M059J (cell line): ENCODE measurements at places on chromosomes 13 and 19. TPM values are rescaled to one million over a fixed set of nuclear protein-coding genes. Genes with fewer than 3 reads are reported as not detected.

Gene FCGBP
- total RNA-seq = 0.15 and 0.47 TPM in 2 replicates

Gene ZNF536
- total RNA-seq = not detected in 2 replicates

Gene PRR12
- 1.3 and 4.5 TPM in 2 replicates for total RNA-seq

Gene CEACAM1
- 0.62 and 0.98 TPM in 2 replicates for total RNA-seq

Gene ATXN8OS
- total RNA-seq = not detected in 2 replicates

Gene PRSS57
- not detected in 2 replicates for total RNA-seq

Gene FUT6
- not detected in 2 replicates for total RNA-seq

Gene FREM2
- 0.12 and 0.76 TPM in 2 replicates for total RNA-seq

Gene ARID3A
- total RNA-seq = 0.71 and 3.7 TPM in 2 replicates

Gene CABP5
- total RNA-seq = 1.1 and 2.8 TPM in 2 replicates

Gene MIR17HG
- 0.44 and 0.62 TPM in 2 replicates for total RNA-seq

Gene PSG1
- total RNA-seq = 11.0 and 13.6 TPM in 2 replicates

Gene CGB5
- 7.3 and 8.1 TPM in 2 replicates for total RNA-seq

Gene LPAR6
- total RNA-seq = 0.12 TPM in 1 of 2 replicates, not detected in the other

Gene CDKN2D
- 11.1 and 21.0 TPM in 2 replicates for total RNA-seq

Gene USHBP1
- total RNA-seq = not detected in 2 replicates

Gene ZNF606
- total RNA-seq = 13.2 and 13.4 TPM in 2 replicates

Gene GPC6
- total RNA-seq = 0.37 and 0.71 TPM in 2 replicates

Gene CALR3
- not detected in 2 replicates for total RNA-seq

Gene ERFL
- total RNA-seq = not detected in 2 replicates

Gene LINGO3
- not detected in 2 replicates for total RNA-seq

Gene PCDH17
- total RNA-seq = 1.1 and 2.4 TPM in 2 replicates

Gene LGALS7
- total RNA-seq = not detected in 2 replicates

Gene OR7A5
- not detected in 2 replicates for total RNA-seq

Gene PSG7
- total RNA-seq = 0.05 and 1.1 TPM in 2 replicates

Gene RAB20
- total RNA-seq = 6.1 and 9.3 TPM in 2 replicates

Gene EFNB2
- total RNA-seq = 16.9 and 32.2 TPM in 2 replicates

Gene ZNF611
- total RNA-seq = 17.2 and 21.1 TPM in 2 replicates

Gene VAV1
- total RNA-seq = not detected in 2 replicates

Gene NLRP12
- total RNA-seq = not detected in 2 replicates

Gene PRKCG
- total RNA-seq = not detected in 2 replicates

Gene SMIM24
- not detected in 2 replicates for total RNA-seq

Gene MEGF8
- 5.0 and 12.3 TPM in 2 replicates for total RNA-seq

Gene GAPDHS
- total RNA-seq = not detected in 2 replicates

Gene SHD
- not detected in 2 replicates for total RNA-seq
